ENCODE measurements at places on chromosomes 3 and 15.

DNA sequence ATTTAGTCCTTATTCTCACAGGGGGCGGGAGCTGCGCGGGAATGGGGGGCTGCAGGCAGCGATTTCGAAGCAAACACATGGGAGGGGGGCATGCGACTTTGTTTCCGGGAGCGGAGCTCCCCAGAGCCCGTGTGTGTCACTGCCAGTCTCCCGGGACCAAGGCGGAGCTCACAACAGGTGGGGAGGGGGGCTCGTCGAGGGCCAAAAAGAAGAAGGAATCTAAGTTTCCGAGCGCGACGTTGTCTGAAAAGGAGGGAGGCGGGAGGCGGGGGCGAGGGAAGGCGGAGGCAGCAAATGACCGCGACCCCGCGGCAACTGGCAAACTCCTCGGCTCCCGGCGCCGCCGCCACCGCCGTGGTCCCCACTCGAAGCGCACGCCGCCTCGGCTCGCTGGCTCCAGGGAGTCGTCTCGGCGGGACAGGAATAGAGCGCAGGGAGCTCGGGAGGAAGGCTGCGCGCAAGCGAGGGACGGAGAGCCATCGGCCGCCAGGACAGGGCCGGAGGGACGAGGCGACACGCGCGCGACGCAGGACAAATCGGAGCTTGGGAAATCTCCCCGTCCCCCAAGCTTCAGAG lies 1.4 kb downstream of the FOXP1 start:
- peak; percentile 14 for ATAC-seq

DNA sequence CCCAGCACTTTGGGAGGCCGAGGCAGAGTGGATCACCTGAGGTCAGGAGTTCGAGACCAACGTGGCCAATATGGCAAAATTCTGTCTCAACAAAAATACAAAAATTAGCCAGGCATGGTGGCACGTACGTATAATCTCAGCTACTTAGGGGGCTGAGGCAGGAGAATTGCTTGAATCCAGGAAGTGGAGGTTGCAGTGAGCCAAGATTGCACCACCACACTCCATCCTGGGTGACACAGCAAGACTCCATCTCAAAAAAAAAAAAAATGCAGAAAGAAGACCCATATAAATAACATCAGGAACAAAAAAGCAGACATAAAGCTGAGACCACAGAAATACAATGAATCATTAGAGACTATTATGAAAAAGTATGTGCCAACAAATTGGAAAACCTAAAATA lies 235.2 kb upstream of the VEPH1 start:
- ATAC-seq, result no peak

- no peak for ATAC-seq
Observed at GRCh38 chr3:107904536-107905066, 186.2 kb downstream of the CD47 start.

DNA sequence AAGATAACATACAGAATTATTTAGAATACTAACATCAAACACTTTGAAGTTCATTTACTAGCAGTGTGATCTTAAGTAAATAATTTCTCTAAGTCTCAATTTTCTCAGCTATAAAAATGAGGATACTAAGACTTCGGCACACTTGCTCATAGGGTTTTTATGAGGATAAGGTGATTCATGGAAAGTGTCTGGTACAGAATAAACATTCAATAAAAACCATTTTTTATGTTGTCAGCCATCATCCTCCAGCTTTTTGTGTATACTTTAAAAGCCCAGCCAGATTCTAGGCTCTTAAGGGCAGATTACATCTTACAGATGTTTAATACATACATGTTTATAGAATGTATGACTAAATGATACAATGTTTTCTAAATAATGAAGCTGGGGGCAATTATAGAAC lies 56.8 kb downstream of the FEZF2 start:
- ATAC-seq, result no peak

- ATAC-seq, result no peak
Observed at GRCh38 chr15:62482785-62483429, 317.8 kb upstream of the C2CD4B start.

- no peak for ATAC-seq
Observed at GRCh38 chr3:104629038-104629437, 737.7 kb upstream of the ALCAM start.

GRCh38 chr15:40037721-40038120 lies 1.3 kb downstream of the SRP14 start:
- ATAC-seq, result no peak

DNA sequence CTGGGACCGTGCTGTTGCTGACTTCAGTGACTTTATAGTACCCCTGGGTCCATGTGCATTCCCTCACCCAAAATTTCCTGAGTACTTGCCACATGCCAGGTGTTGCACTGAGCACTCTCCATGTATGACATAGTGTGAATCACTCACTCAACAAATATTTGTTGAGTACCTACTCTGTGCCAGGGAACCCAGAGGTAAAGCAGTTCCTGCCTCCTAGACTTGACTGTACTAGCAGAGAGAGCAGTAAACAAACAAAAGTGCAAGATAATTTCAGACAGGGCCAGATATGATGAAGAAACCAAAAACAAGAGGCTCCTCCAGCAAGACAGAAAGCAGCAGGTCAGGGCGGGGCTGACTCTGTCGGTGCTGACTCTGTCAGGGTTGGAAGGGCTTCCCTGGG lies 12.2 kb downstream of the TGM4 start:
- no peak for ATAC-seq

- no peak for ATAC-seq
Observed at GRCh38 chr3:13517253-13517977, 31.5 kb upstream of the FBLN2 start.

DNA sequence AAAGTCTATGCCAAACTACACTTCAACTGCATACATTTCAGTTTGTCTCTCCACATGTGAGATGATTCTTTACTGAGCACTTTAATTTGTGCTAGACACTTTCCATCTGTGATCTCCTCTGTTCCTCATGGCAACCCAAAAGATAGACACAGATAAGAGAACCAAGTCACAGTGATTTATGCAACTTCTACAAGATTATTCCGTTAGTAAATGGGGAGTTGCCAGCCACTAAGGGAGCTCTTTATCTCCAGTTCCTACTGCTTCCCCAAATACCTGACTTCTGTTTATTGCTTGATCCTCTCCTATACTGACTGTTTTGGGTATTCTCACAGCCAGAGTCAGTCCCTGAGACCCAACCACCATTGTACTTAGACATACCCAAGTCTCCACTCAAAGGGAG lies 24.1 kb upstream of the AKAP13 start:
- no peak for ATAC-seq

DNA sequence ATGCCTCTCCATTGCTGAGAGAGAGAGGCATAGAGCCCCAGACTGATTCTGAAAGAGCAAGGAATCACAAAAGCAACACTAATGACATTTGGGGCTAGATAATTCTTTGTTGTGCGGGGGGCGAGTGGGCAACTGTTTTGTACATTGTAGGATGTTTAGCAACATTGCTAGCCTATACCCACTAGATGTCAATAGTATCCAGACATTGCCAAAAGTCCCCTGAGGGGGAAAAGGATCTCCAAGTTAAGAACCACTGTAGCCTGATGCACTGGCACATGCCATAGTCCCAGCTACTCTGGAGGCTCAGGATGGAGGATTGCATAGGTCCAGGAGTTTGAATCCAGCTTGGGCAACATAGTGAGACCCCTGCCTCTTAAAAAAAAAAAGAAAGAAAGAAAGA lies 22.8 kb upstream of the GOLM2 start:
- no peak for ATAC-seq

DNA sequence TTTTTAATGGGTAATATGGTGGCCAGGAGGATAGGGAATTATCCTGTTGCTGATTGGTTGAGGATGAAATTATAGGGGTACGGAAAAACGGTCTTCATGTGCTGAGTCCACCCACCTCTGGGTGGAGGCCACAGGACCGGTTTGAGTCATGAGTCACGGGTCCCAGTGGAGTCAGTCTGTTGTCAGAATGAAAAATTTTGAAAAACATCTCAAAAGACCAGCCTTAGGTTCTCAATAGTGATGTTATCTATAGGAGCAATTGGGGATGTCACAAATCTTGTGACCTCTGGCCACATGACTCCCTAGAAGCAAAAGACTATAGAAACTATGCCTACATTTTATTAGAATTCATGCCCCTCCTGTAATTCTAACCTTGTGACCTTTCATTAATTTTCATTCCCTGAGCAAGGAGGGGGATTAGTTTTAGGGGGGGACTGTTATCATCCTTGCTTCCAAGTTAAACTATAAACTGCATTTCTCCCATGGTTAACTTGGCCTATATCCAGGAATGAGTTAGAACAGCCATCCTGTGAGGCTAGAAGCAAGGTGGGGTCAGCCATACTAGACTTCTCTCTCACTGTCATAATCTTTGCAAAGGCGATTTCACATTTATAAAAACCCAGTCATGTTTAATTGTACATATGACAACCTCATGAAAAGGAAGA lies 101.2 kb downstream of the TCF12 start:
- ATAC-seq, result no peak

GRCh38 chr3:19798324-19798723 lies 135.7 kb downstream of the EFHB start:
- no peak for ATAC-seq

- ATAC-seq, result no peak
Observed at GRCh38 chr15:35260941-35261340, 175.8 kb upstream of the NANOGP8 start.

- ATAC-seq, result no peak
Observed at GRCh38 chr3:29385046-29385830, 104.4 kb downstream of the RBMS3 start.

GRCh38 chr3:84738086-84738485 lies 220.7 kb upstream of the CADM2 start:
- ATAC-seq, result no peak

- ATAC-seq, result no peak
Observed at GRCh38 chr15:58742819-58743502, 6.5 kb downstream of the ADAM10 start.

DNA sequence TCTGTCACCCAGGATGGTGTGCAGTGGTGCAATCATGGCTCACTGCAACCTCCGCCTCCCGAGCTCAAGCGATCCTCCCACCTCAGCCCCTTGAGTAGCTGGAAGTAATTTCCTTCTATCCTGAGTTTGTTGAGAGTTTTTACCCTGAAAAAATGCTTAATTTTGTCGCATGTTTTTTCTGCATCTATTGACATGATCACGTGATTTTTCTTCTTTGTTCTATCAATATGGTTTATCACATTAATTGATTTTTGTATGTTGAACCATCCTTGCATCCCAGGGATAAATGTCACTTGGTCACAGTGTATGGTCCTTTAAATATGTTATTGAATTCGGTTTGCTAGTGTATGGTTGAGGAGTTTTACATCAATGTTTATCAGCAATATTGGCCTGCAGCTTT lies 11.9 kb upstream of the OR5K4 start:
- no peak for ATAC-seq

GRCh38 chr3:135864060-135864459 lies 101.5 kb upstream of the PPP2R3A start:
- ATAC-seq, result no peak

DNA sequence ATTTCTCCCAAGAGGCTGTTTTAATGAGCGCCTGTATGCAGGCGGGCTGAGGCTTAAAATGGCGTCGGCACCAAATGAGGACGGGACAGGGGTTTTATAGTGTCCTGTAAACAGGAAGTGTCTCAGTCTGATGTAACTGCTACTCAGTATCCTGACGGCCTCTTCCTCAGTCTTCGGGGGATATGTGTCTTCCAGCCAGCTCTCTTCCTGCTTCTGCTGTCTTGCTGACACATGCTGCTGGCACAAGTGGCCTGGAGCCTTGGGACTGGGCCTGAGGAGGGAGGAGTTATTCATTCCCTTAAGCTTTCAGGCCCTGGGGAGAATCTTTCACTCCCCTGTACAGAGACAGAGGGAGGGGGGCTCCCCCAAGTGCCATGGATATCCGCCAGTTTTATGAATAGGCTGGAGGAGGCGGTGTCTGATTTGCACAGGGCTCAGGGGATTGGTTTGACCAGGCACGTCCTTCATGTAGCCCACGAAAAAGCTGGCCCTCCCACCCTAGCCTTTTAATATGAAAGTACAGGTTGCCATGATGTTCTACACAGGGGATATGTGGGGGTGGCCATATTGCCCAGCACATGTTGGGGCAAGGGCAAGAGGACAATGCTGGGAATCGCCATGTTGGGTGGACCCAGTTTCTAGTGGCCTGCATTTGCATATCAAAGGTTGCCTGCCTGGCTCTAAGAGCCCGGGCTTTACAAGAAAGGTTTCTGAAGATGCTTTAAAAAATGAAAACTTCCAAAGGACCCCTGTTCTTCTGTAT lies 19.9 kb downstream of the NDUFB4 start:
- no peak for ATAC-seq

DNA sequence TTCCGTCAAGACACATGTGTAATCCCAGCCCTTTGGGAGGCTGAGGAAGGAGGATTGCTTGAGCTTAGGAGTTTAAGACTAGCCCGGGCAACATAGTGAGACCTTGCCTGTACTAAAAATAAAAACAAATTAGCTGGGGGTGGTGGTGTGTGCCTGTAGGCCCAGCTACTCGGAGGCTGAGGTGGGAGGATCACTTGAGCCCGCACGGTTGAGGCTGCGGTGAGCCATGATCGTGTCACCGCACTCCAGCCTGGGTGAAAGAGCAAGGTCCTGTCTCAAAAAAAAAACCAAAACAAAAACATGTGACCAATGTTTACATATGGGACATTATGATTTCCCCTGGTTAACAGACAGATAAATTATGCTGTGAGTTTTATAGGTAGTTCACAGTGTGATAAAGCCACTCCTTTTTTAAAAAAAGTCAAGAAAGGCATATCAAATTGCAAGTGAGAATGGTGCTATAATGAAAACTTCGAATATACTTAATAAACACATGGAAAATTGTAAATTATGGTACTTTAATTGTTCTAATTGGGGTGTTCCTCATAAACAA lies 9.2 kb downstream of the BBX start:
- no peak for ATAC-seq

DNA sequence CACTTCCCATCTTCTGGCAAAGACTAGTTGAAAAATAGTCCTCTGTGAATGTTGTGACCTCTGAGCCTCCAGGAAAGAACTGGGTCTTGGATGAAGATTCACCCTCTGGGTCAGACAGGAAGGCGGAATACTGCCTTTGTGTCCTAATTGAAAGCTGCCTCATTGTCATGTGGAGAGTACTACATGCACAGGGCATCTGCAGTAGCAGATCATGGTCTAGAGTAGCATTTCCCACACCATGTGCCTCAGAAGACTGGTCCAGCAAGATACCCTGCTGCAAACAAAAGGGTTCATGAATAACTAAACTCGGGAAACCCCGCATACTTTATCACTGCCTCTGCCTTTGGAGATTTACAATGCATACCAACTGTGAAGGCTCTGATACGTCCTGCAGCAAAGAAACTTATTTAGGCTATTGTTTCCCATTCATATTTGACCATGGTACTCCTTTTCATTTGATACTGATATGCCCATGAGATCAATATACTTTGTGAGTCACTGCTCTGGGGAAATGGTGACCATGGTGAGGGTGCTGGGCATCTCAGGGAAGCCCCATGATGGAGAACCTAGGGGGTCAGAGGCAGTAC lies 22.7 kb downstream of the IRAK2 start:
- ATAC-seq, result no peak
